Naive thymus-derived CD8-positive, alpha-beta T cell (primary cell): ENCODE measurements at places on chromosomes 1 and 21. TPM values are rescaled to one million over a fixed set of nuclear protein-coding genes. Genes with fewer than 3 reads are reported as not detected.

Gene BMP8A
- total RNA-seq: not detected

DNA sequence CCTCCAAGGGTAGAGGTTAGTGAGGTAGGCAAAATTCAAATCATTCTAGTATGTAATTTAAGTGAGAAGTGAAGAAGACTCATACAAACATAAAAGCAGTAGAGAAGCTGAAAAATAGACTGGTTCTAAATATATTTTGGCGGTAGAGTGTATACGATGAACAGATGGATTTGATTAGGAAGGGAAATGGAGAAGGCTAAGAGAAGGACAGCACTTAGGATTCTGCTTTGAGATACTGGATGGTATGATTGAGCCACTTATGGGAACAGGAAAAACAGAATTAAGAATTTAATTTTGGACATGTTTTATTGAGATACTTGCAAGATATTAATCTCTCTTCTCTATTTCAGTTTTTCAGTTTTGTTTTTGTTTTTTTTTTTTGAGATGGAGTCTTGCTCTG, 60.1 kb downstream of the EPB41 start:
- H3K4me3 ChIP-seq: no peak overlapping the region
- DNase-seq: no peak
- H3K4me1 ChIP-seq: peaks cover 85% of the 10 kb centered on the region
- peak overlapping the region; percentile 83 for H3K27ac ChIP-seq
- H3K36me3 ChIP-seq: peaks cover 9% of the 10 kb centered on the region

DNA sequence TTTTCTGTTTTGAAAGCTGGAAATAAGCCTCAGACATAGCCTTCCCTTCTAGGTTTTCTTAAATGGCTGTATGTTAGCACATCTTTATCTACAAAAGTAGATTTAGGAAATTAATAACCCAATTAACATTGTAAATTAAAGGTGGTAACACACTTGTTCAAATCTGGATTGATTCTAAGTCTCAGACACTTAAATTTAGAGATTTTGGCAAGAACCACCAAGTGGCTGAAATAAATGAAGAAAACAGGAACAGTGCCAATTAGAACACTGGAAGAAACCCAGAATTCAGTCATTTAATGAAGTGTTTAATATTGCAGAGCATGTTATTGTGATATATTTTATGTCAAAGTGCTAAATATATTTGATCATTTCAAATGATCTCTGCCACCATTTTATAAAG, 628.2 kb downstream of the USP25 start:
- no peaks in the 10 kb centered on the region for H3K36me3 ChIP-seq
- H3K4me3 ChIP-seq: no peak overlapping the region
- no peaks in the 10 kb centered on the region for H3K27me3 ChIP-seq

Gene UQCRH
- 148 TPM for total RNA-seq

DNA sequence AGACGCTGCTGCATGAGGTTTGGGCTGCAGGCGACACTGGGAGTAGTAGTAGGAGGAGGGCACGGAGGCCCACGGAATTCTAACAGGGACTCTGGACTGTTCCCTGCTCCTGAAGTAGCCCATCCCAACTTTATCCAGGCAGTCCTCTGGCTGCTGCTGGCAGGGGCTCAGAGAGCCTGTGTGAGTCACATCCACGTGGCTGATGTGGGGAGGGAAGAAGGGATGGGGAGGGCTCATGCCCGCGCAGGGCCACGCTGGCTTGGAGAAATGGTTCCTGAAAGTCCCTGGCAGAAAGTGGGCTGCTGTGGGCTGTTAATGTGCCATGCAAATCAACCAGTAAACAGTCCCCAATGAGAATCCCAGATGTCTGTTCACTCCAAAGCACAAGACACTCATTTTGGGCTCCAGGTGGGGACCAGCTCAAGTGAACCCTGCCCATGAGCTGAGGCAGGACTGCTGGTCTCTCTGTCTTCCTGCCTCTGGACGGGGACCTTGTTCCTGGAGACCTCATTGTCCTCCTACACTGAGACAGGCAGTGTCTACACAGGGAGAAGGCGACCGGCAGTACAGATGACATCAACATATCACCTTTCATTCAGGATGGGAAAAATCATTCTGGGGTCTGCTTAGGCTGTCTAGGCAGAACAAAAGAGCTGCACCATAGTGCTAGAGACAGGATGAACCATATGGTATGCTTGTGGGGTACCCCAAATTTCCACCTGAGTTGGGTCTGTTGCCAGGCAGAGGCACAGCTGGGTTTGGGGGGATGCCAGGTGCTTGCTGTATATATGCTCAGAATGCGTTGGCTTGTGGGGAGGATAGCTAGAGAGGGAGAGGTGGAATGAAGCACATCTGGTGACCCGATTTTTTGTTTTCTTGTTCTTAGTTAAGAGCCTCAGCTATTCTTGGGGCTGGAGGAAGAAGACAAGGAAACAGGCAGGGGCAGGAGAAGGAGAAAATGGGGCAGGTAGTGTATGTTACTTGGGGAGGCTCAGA, 57.9 kb upstream of the FMOD start:
- H3K36me3 ChIP-seq: no peaks in the 10 kb centered on the region
- no peak overlapping the region for H3K4me3 ChIP-seq
- no peak for DNase-seq
- no peaks in the 10 kb centered on the region for H3K4me1 ChIP-seq
- H3K27me3 ChIP-seq: peaks cover 61% of the 10 kb centered on the region
- no peak overlapping the region for H3K27ac ChIP-seq
